Stimulated activated CD4-positive, alpha-beta T cell treated with anti-CD3 and anti-CD28 coated beads, TNF-alpha, amount 100 ng/mL, for 48 hours (primary cell): ENCODE measurements at places on chromosomes 12 and 14.

DNA sequence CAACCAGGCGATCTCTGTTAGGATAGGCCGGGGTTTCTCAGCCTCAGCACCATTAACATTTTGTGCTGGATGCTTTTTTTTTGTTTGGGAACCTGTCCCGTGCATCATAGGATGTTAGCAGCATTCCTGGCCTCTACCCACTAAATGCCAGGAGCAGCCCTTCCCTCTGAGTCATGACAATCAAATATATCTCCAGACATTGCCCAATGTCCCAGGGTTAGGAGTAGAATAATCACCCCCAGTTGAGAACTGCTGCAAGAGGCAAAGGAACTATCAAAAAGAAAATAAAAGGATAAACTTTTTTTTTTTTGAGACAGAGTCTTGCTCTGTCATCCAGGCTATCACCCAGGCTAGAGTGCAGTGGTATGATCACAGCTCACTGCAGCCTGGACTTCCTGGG lies 76.0 kb downstream of the ACACB start:
- no peak for DNase-seq

GRCh38 chr12:70576341-70577282 lies 60.6 kb downstream of the PTPRB start:
- DNase-seq = no peak

DNA sequence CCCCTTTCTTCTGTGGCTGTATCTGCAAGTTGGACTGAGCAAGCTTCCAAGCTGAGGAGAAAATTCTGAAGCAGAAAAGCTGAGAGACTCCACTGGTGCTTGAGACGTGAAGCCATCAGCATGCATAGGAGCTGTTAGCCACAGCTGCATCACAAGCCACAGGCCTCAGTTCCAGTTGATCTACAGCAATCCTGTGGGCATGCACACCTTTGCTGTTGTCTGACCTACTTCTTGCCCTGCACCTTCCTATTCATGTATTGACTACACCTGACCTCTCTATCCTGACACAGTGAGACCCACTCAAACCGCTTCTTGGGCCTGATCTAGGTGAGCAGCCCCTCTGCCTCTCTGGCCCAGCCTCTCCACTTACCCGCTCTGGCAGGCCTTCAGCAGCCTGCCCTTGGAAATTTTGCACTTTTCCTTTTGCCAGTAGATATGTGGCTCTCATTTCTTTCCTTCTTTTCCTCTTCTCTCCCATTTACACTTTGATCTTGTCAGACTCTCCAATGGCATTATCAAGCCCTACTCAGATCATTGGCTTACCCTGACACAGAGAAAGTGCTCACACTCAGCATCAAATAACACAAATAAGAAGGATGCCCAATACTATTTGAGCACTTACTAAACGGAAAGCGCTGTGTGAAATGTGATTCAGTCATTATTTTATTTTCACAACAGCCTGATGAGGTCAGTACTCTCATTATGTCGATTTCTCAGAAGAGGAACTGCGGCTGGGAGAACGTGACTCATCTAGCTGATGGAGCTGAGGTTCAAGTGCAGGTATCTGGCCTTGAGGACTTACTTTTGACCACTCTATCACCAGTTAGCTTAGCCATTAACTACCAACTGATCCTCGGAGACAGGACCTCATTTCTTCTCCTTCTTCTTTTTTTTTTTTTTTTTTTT lies 21.9 kb upstream of the PTGR2 start:
- DNase-seq = peak; percentile 20

DNA sequence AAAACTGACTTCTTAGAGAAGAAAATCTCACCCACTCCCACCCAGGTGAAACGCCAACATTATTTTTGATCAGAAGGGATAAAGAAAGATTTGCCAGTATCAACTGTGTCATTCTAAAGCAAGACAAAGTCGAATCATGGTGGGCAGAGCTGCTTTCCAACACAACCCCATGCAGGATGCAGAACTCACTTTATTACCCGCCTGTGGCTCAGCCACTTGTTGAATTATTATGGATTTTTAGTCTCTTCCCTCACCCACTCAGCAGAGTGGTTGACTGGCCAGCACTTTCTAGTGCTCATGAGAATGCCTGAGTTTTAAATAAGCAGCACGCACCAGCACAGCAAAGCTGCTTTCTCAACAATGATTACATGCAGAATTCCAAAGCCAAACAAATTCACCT lies 32.1 kb downstream of the CRACR2A start:
- DNase-seq = no peak

GRCh38 chr12:2281446-2281845 lies 228.7 kb downstream of the CACNA1C start:
- DNase-seq = no peak

DNA sequence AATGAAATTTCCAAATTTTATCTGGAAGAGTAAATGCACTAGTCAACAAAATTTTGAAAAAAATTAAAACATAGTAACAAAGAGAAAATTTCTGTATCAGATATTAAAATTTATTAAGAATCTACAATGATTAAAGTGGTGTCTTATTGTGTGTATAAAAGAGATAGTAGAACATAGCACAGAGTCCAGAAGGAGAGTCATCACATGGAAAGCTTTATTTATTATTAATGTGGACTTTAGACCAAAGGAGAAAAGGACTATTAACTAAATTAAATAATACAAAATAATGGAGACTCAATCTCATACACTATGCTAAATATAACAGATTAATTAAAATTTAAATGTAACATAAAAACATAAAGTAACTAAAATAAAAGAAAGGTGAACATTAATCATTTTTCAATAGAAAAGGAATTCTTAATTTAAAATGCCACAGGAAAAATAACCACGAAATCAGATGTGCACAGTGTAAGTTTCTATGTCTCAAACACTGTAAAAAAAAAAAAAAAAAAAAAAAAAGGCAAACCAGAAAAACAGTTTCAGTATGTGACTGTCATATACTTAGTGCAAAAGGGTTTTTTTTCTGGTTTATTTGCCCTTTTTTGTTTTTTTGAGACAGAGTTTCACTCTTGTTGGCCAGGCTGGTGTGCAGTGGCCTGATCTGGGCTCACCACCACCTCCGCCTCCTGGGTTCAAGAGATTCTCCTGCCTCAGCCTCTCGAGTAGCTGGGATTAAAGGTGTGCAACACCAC lies 95.4 kb downstream of the MYF5 start:
- DNase-seq = no peak

GRCh38 chr14:105116451-105117256 lies 51.4 kb upstream of the GPR132 start:
- DNase-seq = no peak

DNA sequence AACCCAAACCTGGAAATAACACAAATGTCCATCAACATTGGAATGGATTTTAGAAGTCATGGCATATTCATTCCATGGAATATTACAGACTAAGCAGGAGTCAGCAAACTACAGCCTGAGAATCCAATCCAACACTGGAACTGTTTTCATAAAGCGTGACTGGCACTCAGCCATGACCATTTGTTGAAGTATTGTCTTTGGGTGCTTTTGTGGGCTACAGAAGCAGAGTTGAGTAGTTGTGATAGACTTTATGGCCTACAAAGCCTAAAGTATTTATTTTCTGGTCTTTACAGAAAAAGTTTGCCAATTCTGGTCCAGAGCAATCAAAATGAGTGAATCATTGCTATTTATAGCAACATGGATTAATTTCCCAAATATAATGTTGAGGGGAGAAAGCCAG lies 34.5 kb upstream of the FRS2 start:
- no peak for DNase-seq

DNA sequence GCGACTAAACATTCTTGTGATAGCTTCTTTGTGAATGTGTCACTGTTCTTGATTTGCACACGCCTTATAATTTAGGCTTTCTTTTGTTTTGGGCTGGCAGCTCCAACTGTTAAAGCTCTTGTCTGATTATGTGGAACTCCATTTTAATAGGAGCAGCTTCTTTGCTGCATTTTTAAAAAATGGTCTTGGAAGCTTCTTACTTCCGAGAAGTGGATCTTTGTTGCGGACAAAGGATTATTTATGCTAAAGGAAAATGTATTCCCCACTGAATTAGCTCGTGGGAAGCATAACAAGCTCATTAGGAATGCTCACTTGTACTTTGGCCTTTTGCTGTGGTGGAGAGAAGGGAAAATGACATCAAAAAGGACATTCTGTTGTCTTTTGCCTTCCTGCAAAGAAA lies 20.0 kb downstream of the GAS2L3 start:
- no peak for DNase-seq

DNA sequence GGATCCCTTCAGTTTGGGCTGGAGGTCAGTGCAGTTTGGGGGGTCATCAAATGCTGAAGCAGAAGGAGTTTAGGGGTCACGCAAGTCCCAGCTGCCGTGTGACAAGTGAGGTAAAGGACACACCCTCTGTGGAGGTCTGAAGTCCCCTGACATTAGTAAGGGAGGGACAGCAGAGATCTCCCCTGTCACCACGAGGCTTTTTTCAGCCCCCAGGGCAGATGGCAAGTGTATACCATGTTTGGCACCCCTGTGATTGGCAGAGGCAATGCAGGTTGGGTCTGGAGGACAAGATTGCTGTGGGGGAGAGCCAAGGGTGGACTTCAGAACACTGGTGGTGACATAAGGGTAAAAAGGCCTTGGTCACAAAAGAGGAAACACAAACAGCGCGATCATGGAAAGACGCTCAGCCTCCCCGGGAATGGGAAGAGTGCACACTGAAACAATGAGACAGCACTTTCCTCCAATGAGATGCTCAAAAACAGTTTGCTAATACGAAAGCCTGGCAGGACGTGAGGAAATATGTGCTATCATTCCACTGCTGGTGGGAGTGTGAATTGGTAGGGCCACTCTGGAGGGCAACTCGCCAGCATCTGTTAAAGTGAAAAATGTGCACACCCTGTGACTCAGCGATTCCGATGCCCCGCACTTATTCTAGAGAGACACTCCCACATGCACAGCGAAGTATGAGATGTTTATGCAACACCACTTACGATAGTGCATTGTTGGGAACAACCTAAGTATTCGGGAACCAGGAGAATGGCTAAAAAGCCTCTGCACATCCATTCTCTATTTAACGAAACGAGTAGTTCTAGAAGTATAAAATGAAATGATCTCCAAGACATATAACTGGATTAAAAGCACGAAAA lies 14.4 kb upstream of the CD27 start:
- DNase-seq = no peak

DNA sequence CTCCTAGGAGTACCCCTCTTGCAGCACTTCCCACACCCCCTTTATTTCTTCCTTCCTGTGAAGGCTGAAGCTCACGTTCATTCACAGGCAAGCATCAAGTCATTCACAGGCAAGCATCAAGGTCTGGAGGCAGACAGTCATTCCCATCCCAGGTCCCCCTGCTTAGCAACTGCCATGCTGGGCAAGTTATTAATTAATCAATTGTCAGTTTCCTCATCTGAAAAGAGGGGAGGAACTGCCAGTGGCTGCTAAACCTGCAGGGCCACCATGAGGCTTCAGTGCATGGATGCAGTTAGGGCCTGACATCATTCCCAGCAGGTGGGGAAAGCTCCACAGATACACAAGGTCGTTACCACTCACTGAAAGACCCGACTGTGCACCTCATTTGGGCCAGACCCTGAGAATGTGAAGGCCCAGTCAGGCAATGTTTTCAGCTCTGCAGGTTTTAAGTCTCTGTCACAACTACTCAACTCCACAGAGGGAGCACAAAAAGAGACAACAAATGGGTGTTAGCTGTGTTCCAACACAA lies 85.0 kb upstream of the GPR68 start:
- DNase-seq = no peak

GRCh38 chr14:102103062-102103695 lies 16.3 kb upstream of the HSP90AA1 start:
- DNase-seq = no peak

DNA sequence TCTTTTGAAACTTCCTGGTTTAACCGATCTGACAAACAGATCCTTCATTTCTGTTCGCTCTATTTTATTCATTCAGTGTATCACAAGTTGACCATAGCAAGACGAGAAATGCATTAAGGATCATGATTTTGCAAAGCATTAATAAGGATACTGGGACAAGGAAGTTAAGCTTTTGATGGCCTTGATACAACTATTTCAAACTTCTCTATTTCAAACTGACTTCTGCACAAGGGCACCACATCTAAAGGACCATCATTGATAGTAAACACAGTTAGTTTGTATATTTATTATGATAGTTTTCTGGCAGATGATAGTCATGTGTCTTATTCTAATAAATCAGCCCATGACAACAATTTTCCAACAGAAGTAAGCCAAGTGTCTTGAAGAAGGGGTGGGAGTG lies 25.8 kb upstream of the PLXNC1 start:
- DNase-seq = no peak

- no peak for DNase-seq
These were observed 41.1 kb downstream of the ACSM4 start for GRCh38 chr12:7344833-7345606.

DNA sequence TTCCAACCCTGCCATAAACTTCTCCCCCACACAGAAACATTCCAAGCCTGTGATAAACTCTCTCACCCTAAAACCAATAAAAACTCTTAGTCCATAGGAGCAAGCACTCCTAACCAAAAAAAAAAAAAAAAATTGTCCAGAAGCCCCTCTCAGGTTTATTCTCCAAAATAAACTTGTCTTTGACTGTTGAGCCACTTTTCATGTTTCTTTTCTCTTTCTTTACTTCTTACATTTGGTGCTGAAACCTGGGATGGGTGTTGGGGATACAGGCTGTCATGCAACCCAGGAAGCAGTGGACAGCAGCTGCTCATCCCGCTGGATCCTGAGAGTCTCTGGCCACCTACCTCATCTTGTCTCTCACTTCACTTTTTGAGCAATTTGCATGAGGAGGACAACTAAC lies 2.0 kb upstream of the ADAM20 start:
- no peak for DNase-seq

GRCh38 chr12:18145924-18146323 lies 55.9 kb upstream of the RERGL start:
- no peak for DNase-seq

- no peak for DNase-seq
These were observed 31.6 kb upstream of the AMIGO2 start for GRCh38 chr12:47111392-47111778.

GRCh38 chr14:67423424-67423823 lies 11.5 kb upstream of the PLEK2 start:
- DNase-seq = no peak

DNA sequence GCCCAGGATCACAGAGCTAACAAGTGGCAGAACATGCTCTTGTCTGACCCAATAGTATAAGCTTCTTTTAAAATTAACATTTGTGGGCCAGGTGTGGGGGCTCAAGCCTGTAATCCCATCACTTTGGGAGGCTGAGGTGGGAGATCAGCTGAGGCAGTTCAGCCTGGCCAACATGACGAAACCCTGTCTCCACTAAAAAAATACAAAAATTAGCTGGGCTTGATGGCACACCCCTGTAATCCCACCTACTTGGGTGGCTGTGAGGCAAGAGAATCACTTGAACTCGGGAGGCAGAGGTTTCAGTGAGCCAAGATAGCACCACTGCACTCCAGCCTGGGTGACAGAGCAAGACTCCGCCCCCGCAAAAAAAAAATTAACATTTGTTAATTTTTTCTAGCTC lies 33.0 kb upstream of the IL22 start:
- DNase-seq = no peak

GRCh38 chr12:65662590-65662989 lies 161.7 kb upstream of the HMGA2 start:
- no peak for DNase-seq

- DNase-seq = no peak
These were observed 1.1 kb downstream of the WDR20 start for GRCh38 chr14:102140750-102141145.
